Renal cortical epithelial cell (primary cell): ENCODE measurements at places on chromosomes 12 and 14. TPM values are rescaled to one million over a fixed set of nuclear protein-coding genes. Genes with fewer than 3 reads are reported as not detected.

DNA sequence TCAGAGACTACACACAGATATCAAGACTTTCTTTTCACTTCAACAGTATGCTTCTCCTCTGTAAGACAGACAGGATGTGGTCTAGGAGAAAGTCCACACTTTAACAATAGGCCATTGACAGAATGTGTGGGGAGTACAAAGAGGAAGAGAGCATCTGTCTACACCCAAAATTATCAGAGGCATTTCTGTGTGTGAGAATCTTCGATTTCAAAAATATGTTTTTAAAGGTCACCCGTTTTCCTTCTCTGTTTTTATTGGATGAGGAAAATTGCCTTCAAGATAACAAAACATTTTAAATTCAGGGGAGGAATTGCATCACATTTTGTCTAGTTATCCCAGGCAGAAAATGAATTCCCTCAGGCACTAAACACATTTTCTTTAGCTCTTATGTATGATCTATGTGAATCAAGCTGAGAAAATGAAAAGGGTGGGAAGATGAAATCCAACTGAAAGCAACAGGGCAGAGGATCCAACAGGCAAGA, 16.4 kb downstream of the NAV3 start:
- peak; percentile 43 for DNase-seq

GRCh38 chr12:13204428-13204827, 7.9 kb downstream of the EMP1 start:
- no peak for DNase-seq

DNA sequence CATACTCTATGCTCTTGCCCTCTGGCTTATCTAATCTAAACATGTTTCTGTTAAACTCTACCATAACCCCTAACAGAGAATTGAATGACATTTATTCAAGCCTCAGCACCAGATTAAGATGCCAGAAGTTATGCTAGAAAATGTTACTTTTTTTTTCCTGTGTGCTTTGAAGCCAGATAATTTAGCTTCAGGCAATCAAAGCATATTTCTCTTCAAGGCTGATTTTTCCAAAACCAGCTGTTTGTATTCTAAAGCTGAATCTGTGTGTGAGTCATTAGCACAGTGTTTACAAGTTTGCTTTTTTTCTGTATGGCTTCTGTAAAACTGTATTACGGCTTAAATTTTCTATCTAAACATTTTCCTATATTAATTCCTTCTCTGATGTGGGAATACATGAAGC, 326.1 kb downstream of the FSCB start:
- no peak for DNase-seq

- no peak for DNase-seq
Observed at GRCh38 chr14:23435543-23436326, at the start of gene MYH7. MYH7 (minus strand) TSS chr14:23435660; CDS start chr14:23433732, 1,928 bp downstream.

GRCh38 chr12:6540181-6540877, 6.0 kb downstream of the GAPDH start:
- peak; percentile 71 for DNase-seq

DNA sequence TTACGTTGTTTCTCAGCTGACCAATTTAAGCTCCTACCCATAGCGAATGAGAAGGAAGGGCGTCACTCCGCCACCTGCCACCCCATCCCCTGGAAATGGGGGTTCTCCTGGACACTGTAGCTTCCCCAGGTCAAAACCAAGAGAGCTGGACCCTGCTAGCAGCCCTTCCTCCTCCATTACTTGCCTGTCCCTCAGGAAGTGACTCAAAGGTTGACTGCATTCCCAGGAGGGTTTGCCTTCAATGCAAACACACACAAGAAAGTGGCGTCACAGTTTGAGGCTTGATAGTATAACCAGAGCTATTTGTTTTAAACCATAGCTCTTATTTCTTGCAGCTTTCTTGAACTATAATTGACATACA, 79.1 kb downstream of the KCNK13 start:
- peak; percentile 18 for DNase-seq

GRCh38 chr12:47834199-47834903, 14.6 kb upstream of the HDAC7 start:
- no peak for DNase-seq

GRCh38 chr14:88621100-88621499, 58.3 kb downstream of the ZC3H14 start:
- no peak for DNase-seq

NEUROD4 gene
- total RNA-seq = not detected in 2 replicates

TMEM229B gene
- total RNA-seq = 0.69 and 3.9 TPM in 2 replicates

STAB2 gene
- total RNA-seq = not detected in 2 replicates

TTC6 gene
- 0.30 and 1.6 TPM in 2 replicates for total RNA-seq

MGST1 gene
- 44.3 and 65.5 TPM in 2 replicates for total RNA-seq

EFS gene
- total RNA-seq = 0.17 and 0.50 TPM in 2 replicates

NANOG gene
- not detected in 2 replicates for total RNA-seq

KLRB1 gene
- total RNA-seq = not detected in 2 replicates
